ENCODE measurements at places on chromosomes 4 and X. TPM values are rescaled to one million over a fixed set of nuclear protein-coding genes. Genes with fewer than 3 reads are reported as not detected.

DNA sequence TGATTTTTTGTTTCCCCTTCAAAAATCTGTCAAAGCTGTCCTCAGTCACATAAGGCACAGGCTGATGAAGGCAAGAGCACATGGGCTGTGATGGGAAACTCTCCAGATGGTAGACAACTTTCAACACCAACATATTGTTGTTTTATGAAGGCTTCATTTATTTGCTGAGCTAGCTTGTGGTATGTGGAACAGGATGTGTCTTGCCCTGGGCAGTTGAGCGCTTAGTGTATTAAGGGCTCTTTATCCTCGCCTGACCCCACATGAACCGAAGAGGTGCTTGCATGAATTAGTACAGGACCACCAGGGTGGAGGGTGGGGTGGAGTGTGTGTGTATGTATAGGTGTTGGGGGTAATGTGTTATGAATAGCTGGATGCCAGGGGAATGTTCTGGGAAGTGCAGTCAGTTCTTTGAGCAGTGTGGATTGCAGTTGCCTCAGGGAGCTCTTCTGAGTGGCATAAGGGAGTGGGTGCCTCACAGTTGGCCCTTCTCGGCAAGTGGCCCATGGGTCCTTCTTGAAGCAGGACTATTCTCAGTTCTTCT, 103.1 kb downstream of the PHEX start:
- no peaks in the 10 kb centered on the region for H3K27me3 ChIP-seq
- peaks cover 5% of the 10 kb centered on the region for H3K4me1 ChIP-seq
- no peak overlapping the region for H3K27ac ChIP-seq

TMEM144 gene
- total RNA-seq, result not detected

ATP8A1 gene
- 31.3 TPM for total RNA-seq

SMAD1 gene
- total RNA-seq, result 1.9 TPM

TRIM61 gene
- total RNA-seq, result 2.2 TPM

GRCh38 chr4:37023996-37024395, 220.5 kb upstream of the NWD2 start:
- H3K27me3 ChIP-seq, result no peaks in the 10 kb centered on the region
- no peak overlapping the region for H3K4me3 ChIP-seq
- no peaks in the 10 kb centered on the region for H3K4me1 ChIP-seq
- H3K27ac ChIP-seq, result no peak overlapping the region
- no peaks in the 10 kb centered on the region for H3K36me3 ChIP-seq
- DNase-seq, result no peak

AASDH gene
- total RNA-seq, result 11.8 TPM

DNA sequence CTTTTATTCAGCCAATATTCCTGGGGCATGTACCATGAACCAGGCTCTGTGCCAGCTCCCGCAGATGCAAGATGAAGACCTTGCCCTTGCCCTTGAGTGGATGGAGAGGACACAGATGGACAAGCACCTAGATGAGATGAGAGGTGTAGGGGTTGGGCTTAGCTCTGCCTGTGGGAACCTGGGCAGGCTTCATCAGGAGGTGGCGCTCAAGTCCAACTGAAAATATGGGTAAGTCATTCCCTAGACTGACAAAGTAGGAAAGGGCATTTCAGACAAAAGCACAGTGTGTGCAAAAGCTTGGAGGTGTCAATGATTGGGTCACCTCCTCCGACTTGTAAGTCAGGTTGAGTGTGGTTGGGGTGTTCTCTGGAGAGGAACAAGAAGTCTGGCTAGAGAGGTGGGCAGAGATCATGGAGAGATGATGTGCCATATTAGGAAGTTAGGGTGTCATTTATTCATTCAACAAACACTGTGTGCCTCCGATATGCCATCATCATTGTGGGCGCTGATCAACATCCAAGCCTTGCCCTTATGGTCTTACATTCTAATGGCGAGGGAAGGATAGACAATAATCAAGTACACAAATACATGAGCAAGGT, 64.6 kb downstream of the ANAPC4 start:
- peak; percentile 44 for DNase-seq
- H3K36me3 ChIP-seq, result no peaks in the 10 kb centered on the region
- H3K27ac ChIP-seq, result no peak overlapping the region
- no peak overlapping the region for H3K4me3 ChIP-seq
- H3K4me1 ChIP-seq, result no peaks in the 10 kb centered on the region

GRCh38 chr4:102623622-102624021, 122.5 kb downstream of the NFKB1 start:
- peaks cover under 1% of the 10 kb centered on the region for H3K36me3 ChIP-seq
- no peak overlapping the region for H3K4me3 ChIP-seq
- H3K4me1 ChIP-seq, result peaks cover 46% of the 10 kb centered on the region
- no peaks in the 10 kb centered on the region for H3K27me3 ChIP-seq
- no peak for DNase-seq

FGFBP2 gene
- total RNA-seq, result 9.0 TPM

WDR45 gene
- 50.5 TPM for total RNA-seq

GPR173 gene
- total RNA-seq, result 0.20 TPM

GRCh38 chrX:150198776-150199175, 164.3 kb upstream of the MAMLD1 start:
- peaks cover 19% of the 10 kb centered on the region for H3K4me1 ChIP-seq
- H3K36me3 ChIP-seq, result no peaks in the 10 kb centered on the region
- no peak overlapping the region for H3K27ac ChIP-seq
- no peaks in the 10 kb centered on the region for H3K27me3 ChIP-seq

GRCh38 chrX:153762626-153763173, 1.3 kb upstream of the PLXNB3 start:
- peaks cover 2% of the 10 kb centered on the region for H3K4me1 ChIP-seq
- no peaks in the 10 kb centered on the region for H3K27me3 ChIP-seq
- no peak for DNase-seq
- H3K4me3 ChIP-seq, result no peak overlapping the region

TIMP1 gene
- total RNA-seq, result 14.5 TPM

RADX gene
- total RNA-seq, result 5.2 TPM

GSX2 gene
- not detected for total RNA-seq

DNA sequence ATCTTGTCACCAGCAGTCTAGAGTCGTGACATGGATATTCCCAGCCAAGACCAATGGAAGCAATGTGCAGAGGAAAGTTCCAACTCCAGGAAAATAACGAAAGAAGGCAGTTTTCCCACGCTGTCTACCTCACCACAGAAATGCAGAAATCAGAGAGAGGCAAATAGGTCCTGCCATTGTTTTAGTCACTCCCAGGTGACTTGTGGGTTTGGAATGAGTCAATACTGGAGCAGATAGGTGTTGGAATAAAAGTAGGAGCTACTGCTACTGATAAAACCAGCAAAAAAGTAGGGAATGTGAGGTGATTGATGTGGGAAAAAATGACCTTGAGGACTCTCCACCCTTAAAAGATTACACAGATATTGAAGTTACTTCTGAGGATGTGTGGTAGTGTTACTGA, 72.8 kb upstream of the RAI2 start:
- DNase-seq, result no peak
- H3K4me3 ChIP-seq, result no peak overlapping the region
- H3K4me1 ChIP-seq, result no peaks in the 10 kb centered on the region
- no peak overlapping the region for H3K27ac ChIP-seq
- H3K27me3 ChIP-seq, result no peaks in the 10 kb centered on the region

DNA sequence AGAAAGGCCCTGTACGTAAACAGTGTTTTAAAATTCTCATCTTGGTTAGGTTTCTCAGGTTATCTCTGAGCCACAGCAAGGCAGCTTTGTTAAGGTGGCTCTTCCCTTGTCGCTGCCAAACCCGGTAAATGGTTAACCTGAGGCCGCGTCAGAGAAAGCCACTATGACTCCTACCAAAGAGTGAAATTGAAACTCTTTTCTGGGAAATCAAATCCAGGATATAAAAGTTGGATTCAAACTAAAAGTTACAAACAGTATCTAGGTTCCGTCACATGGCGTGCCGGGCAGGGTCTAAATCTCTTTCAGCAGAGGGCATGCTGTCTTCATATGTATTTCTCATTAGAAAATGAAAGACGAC, 433 bp downstream of the MMAA start:
- peaks cover 43% of the 10 kb centered on the region for H3K4me1 ChIP-seq
- DNase-seq, result peak; percentile 81
- no peaks in the 10 kb centered on the region for H3K27me3 ChIP-seq
- peak overlapping the region; percentile 99 for H3K27ac ChIP-seq
- H3K4me3 ChIP-seq, result peak overlapping the region; percentile 97
- H3K36me3 ChIP-seq, result peaks cover 18% of the 10 kb centered on the region

DNA sequence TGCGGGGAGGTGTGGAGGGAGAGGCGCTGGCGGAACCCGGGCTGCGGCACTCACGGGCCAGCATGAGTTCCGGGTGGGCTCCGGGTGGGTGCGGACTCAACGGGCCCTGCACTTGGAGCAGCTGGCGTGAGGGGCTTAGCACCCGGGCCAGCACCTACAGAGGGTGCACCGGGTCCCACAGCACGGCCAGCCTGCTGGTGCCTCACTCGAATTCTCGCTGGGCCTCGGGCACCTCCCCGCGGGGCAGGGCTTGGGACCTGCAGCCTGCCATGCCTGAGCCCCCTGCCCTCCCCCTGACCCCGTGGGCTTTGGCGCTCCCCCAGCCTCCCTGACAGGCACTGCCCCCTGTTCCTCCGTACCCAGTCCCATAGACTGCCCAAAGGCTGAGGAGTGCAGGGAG, 10.8 kb upstream of the CAMK2D start:
- H3K27me3 ChIP-seq, result no peaks in the 10 kb centered on the region
- no peak overlapping the region for H3K4me3 ChIP-seq
- no peak overlapping the region for H3K27ac ChIP-seq
- DNase-seq, result no peak

DNA sequence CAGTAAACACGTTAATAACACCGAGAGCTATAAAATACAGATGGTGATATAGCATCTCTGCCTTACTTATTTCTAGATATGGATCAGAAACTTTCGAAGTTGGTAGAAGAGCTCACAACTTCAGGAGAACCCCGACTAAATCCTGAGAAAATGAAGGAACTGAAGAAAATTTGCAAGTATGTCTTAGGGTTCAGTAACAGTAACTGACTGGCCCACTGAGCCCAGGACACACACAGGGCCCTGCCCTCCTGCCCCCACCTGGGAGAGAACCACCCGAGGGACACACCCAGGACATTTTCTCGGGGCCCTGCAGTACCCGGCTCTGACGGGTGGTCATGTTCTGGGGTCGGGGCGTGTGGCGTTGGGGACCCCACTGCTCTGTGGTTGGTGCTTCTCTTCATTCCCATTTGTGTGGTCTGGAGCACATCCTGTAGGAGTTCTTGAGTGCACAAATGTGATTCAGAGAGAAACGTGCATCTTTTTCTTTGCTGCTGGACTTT, 1.1 kb downstream of the UVSSA start:
- no peaks in the 10 kb centered on the region for H3K36me3 ChIP-seq
- peak overlapping the region; percentile 84 for H3K4me3 ChIP-seq
- peak overlapping the region; percentile 96 for H3K27ac ChIP-seq
- no peaks in the 10 kb centered on the region for H3K27me3 ChIP-seq
- no peak for DNase-seq

- H3K27ac ChIP-seq, result no peak overlapping the region
- H3K27me3 ChIP-seq, result no peaks in the 10 kb centered on the region
- H3K36me3 ChIP-seq, result no peaks in the 10 kb centered on the region
- H3K4me3 ChIP-seq, result no peak overlapping the region
- peaks cover 6% of the 10 kb centered on the region for H3K4me1 ChIP-seq
Observed at GRCh38 chrX:107559506-107559905, 68.8 kb upstream of the PRPS1 start.

BMPR1B gene
- total RNA-seq, result not detected

IL15 gene
- 3.4 TPM for total RNA-seq

DNA sequence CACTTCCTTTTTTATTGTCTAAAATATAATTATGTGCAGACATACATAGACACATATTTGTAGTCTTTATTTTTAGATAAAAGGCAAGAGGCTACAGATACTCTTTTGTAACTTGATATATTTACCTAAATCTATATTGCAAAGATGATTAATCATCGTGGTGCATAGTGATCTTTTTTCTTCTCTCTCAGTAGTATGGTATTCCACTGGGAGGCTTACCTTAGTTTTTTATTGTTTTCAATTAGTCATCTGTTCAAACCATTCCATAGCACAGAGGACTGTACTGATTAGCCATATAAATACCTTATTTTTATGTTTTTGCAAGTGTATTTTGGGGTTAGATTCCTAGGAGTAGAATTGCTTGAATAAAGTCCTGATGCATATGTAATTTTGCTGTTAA, 619.7 kb downstream of the GRXCR1 start:
- no peaks in the 10 kb centered on the region for H3K36me3 ChIP-seq
- no peaks in the 10 kb centered on the region for H3K4me1 ChIP-seq
- no peak overlapping the region for H3K4me3 ChIP-seq

GRCh38 chr4:2092669-2093053, 33.5 kb downstream of the NAT8L start:
- no peak overlapping the region for H3K4me3 ChIP-seq
- no peaks in the 10 kb centered on the region for H3K4me1 ChIP-seq
- no peak for DNase-seq
- H3K27ac ChIP-seq, result no peak overlapping the region

DNA sequence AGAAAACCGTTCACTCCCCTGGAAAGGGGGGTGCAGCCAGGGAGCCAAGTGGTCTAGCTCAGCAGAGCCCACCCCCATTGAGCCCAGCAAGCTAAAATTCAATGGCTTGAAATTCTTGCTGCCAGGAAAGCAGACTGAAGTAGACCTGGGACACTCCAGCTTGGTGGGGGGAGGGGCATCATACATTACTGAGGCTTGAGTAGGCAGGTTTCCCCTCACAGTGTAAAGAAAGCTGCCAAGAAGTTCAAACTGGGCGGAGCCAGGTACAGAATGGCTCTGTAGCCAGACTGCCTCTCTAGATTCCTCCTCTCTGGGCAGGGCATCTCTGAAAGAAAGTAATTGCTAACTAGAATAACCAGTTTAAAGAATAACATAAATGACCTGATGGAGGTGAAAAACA, 372.3 kb upstream of the F9 start:
- H3K27me3 ChIP-seq, result no peaks in the 10 kb centered on the region
- no peaks in the 10 kb centered on the region for H3K4me1 ChIP-seq
- no peak for DNase-seq
- no peak overlapping the region for H3K27ac ChIP-seq
- no peak overlapping the region for H3K4me3 ChIP-seq
- H3K36me3 ChIP-seq, result no peaks in the 10 kb centered on the region

- no peak for DNase-seq
- H3K4me3 ChIP-seq, result no peak overlapping the region
- H3K36me3 ChIP-seq, result no peaks in the 10 kb centered on the region
- H3K27me3 ChIP-seq, result no peaks in the 10 kb centered on the region
- H3K27ac ChIP-seq, result peak overlapping the region; percentile 10
Observed at GRCh38 chr4:6779667-6780565, 2.6 kb upstream of the KIAA0232 start.

PPEF1 gene
- total RNA-seq, result not detected

MAGEC1 gene
- not detected for total RNA-seq

UGT2B11 gene
- total RNA-seq, result not detected

TMSB15C gene
- 4.6 TPM for total RNA-seq

C4orf51 gene
- not detected for total RNA-seq

PAGE2 gene
- not detected for total RNA-seq

DNA sequence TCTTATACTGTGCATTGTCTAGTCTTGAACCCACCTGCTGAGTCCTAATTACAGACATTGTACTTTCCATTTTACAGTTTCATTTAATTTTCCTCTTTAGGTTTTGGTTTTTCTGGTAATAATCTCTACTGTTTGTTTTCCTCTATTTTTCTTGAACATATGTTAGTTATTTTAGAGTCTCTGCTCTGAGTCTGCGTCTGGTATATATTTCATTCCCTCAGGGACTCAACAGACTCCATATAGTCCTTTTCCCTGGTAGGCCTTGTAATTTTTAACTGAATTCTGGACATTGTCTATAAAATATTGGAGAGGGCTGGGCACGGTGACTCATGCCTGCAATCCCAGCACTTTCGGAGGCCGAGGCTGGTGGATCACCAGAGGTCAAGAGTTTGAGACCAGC, 121.8 kb upstream of the STOX2 start:
- no peak overlapping the region for H3K4me3 ChIP-seq
- H3K36me3 ChIP-seq, result no peaks in the 10 kb centered on the region
- DNase-seq, result no peak
- no peak overlapping the region for H3K27ac ChIP-seq
- no peaks in the 10 kb centered on the region for H3K4me1 ChIP-seq

AKAP4 gene
- not detected for total RNA-seq

All from activated CD8-positive, alpha-beta memory T cell treated with anti-CD3 and anti-CD28 coated beads, Interleukin-2, amount 10 ng/mL, durations not matched to agents 7 days and 5 days (primary cell).